ENCODE measurements at places on chromosomes 5 and 9. TPM values are rescaled to one million over a fixed set of nuclear protein-coding genes. Genes with fewer than 3 reads are reported as not detected.

ZNF454 gene
- not detected for total RNA-seq

TMEM171 gene
- total RNA-seq: 7.8 TPM

MORN5 gene
- not detected for total RNA-seq

WNT8A gene
- not detected for total RNA-seq

SIT1 gene
- not detected for total RNA-seq

FLT4 gene
- total RNA-seq: not detected

CCDC192 gene
- not detected for total RNA-seq

TLX3 gene
- not detected for total RNA-seq

ABO gene
- total RNA-seq: 1.2 TPM

KLHL3 gene
- 13.6 TPM for total RNA-seq
